ENCODE measurements at places on chromosomes 13 and 19.
A peak's percentile ranks its signal among the peaks of the same experiment; 100 is the strongest.

DNA sequence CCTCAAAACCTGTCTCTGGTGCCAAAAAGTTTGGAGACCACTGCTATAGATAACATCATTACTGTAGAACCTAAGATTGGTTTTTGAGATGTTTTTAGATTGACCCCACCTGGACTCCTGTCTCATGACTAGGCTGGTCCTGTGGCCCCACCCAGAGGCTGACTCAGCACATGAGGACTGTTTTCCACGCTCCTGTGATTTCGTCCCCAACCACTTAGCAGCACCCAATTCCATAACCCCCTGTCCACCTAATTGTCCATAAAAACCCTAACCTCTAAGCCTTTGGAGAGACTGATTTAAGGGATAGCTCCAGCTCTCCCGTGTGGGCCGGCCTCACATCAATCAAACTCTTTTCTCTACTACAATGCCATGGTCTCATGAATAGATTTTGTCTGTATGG, 25.6 kb upstream of the GAS6 start:
- peak; percentile 19 for DNase-seq

DNA sequence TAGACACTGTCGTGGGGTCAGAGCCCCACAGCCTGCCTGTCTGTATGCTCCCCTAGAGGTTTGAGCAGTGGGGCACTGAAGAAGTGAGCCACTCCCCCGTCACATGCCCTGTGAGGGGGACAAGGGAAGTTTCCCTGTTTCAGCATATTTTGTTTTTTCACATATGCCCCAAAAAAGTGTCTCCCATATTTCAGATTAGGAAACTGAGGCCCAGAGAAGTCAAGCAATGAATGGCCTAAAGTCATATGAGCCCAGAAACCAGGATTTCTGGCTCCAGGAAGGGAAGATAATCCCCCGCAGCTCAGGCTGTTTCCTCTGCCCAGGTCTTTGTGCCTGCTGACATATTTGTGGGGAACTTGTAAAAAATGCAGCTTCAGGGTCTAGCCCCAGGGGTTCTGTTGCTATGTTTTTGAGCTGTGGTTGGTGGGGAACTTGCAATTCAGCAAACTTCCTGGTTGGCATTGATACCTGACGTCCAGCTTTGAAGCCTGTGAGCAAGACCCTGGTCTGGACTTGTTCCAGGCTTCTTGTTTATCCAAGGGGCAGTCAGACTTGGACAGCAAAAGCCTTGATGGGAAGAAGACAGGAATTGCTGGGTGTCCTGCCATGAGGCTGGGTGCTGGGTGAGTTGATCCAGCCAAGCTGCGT, 9.5 kb downstream of the RASL11A start:
- no peak for DNase-seq

- no peak for DNase-seq
These were observed 8.3 kb downstream of the IGLON5 start for GRCh38 chr19:51319649-51320279.

DNA sequence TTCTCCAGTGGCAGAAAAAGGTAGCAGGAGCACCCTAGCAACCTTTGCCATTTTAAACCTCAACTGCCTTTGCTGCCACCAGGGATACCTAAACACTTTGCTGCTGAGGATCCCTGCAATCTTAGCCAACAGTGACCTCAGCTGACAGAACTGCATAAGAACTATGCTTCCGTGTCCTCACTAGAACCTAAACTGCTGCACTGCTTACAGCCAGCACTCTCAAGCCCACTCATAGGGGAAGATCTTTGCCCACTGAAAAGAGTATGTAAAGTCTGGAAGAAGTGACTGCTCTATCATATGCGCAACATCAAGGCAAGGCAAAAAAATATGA, 270.0 kb upstream of the PCDH20 start:
- no peak for DNase-seq

DNA sequence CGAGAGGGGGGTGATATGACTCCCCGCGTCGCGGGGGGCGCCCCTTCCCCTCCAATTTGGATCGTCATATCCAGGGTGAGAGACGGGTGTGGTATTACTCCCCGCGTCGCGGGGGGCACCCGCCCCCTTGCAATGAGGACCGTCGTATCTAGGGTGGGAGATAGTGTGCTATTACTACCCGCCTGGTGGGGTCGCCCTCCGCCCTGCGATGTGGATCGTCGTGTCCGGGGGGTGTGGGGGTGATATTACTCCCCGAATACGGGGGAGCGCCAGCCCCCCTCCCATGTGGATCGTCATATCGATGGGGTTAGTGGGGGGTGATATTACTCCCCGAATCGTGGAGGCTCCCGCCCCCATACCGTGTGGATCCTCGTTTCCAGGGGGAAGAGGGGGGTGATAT, 29.2 kb upstream of the RGCC start:
- DNase-seq = peak; percentile 7

GRCh38 chr19:2987797-2988196, 10.4 kb downstream of the TLE6 start:
- DNase-seq = no peak

DNA sequence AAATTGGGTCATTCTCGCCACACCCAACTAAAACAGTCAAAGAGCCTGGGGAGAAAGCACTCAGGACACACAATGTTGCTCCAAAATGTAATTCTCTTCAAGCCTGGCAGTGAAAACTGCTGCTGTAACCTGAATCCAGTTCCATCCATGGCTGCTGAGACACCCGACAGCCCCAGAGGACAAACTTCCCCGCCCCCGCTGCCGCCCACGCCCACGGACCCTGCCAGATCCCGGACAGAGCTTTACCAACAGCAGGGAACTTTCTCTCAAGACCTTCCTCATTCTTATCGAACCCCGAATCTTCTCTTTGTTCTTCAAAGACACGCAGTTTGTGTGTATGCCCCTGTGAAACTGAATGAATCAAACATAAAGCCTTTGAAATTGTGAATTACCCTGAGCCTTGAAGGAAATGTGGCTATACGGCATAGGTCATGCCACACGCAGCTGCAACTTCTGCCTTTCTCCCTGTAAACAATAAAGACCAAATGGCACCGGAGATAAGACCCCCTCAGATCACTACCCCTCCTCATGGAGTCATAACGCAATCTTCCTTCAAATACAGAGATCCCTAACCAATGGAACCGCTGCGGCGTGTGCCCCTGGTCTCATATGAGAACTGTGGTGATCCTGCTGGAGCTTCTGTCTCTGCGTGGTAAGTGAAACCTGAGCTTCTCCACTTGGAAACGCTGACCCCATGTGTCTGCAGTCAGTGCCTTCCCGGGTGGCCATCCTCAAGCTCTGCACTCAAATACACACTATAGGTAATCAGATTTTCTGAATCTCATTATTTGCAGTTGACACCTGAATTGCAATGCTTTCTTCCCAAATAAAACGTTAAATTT, 4.8 kb upstream of the LAMP1 start:
- DNase-seq = peak; percentile 63

DNA sequence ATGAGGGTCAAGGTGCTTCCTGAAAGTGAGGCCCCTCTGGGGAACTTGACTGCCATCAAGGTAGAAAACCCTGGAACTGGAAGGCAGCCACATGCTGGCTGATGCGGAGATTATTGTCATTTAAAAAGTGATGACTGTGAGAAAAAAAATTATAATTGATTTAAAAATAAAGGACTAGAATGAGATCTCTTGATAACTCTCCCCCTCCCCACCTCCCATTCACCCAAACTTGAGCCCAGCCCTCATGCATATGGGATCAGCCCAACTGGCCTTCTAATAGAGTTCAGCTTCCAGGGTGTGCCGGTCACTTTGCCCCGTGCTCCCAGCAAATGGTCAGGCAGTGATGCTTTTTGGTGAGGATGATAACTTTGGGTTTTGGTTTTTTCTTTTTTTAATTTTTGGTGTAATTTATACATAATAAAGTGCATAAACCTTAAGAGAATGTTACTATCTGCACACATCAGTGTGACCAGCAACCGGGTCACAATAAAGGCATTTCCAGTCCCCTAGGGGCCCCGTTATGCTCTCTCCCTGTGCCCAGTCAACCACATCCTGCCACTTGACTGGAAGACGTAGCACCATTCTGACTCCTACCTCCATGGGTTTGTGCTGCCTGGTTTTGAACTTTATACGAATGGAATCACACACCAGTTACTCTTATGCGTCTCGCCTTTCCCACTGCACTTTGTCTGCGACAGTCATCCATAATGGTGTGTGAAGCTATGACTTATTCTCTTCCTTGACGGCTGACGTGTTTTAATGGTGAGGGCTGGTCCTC, 187.9 kb downstream of the USP12 start:
- DNase-seq = peak; percentile 39

- no peak for DNase-seq
These were observed 73.7 kb downstream of the ERICH6B start for GRCh38 chr13:45541806-45542205.

DNA sequence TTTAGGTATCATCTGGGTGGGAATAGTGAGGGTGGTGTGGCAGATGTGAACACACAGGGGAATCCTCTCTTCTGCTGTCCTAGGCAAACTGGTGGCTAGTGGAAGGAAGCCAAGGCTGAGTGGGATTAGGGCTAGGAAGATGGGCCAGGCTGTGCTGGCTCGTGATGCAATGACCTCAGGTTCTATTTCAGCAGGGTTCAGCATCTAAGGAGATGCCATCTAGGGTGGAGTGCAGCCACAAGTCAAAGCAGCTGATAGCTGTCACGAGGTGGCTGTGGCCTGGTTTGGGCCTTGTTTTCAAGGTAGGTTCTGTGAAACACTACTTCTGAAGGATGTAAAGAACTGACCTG, 21.6 kb downstream of the ARL11 start:
- no peak for DNase-seq

DNA sequence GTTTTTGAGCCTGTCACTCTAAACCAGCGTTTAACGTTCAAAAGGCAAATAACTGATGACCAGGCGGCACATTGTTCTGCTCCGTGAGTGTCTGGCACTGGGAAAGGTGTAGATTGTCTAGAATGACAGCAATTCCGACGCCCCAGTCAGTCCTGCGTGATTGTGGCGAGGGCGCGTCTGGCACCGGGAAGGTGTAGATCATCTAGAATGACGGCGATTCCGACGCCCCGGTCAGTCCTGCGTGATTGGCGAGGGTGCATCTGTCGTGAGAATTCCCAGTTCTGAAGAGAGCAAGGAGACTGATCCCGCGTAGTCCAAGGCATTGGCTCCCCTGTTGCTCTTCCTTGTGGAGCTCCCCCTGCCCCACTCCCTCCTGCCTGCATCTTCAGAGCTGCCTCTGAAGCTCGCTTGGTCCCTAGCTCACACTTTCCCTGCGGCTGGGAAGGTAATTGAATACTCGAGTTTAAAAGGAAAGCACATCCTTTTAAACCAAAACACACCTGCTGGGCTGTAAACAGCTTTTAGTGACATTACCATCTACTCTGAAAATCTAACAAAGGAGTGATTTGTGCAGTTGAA, 26.1 kb upstream of the NDUFS7 start:
- no peak for DNase-seq

DNA sequence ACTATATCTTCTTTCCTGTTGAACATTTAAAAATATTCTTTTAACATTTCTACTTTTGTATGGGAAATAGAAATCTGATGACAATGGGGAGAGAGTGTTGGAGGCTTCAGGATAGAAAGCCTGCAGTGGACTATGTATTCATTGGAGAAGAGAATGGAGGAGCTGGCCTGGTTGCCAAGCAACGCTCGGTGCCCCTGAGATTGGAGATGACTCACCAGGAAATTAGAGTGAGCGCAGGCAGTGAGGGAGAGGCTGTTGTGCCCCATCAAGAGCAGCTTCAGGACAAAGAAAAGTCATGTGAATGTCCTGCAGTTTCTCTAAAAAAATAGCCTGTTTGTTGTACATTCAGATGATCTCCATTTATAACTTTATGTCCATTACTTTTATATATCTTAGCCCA, 48.7 kb upstream of the ZNF835 start:
- no peak for DNase-seq

DNA sequence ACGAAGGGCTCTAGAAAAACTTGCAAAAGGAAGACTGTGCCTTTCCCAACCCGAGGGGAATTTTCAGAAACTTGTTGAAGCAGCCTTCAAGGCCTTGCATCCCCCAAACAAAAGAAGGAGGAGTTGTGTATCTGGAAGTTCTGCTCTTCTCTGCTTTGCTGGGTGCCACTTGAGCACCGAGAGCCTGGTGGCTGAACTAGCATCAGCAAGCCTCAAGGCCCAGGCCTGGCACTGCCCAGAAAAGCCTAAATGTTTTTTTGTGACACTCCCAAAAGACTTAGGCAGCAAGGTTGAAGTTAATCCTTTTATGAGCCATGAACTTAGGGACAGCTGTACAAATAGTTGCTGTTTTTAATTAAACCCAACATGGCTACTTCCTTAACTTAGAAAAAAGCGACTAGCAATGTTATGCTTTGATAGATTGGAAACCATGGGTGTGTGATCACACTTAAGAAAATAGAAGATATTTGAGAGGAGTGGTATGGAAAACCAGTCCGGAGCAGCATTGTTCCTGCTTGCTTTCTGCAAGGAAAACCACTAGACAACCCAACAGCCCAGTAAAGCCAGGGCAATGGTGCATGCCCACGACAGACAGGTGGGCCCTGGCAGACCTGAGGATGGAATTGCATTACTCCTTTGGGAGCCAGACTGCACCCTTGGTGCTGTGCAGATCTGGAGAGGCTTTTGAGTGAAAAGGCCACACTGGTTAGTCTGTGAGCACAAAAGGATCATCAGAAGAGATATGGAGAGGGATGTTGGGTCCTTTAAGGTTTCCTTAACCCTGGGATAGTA, 788 bp upstream of the DLEU7 start:
- no peak for DNase-seq

GRCh38 chr13:45695198-45695730, 6.9 kb upstream of the CBY2 start:
- DNase-seq = peak; percentile 38

DNA sequence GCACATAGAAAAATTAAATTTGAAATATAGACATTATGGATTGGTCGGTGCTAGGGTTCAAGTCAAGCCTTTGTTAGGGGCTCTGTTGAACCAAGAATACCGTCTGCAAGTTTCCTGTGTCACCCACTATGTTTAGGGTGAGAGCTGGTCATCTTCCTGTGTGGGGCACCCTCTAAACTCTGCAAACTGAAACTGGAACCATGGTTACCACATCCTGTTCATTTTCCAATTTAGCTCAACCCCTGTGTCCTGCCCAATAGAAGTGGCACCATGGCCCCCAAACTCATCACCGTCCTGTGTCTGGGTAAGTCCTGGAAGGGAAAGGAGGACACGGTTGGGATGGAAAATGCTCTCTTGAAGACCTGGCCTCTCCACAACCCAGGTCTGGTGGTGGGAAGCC, 29.9 kb downstream of the LAIR2 start:
- DNase-seq = no peak

- DNase-seq = no peak
These were observed 647 bp upstream of the ELF1 start for GRCh38 chr13:41019578-41020347.

- DNase-seq = no peak
These were observed at the start of gene CASP14 for GRCh38 chr19:15048885-15049541. Gene CASP14 (plus strand): TSS chr19:15049480. CDS start chr19:15052252, 2,772 bp downstream.

DNA sequence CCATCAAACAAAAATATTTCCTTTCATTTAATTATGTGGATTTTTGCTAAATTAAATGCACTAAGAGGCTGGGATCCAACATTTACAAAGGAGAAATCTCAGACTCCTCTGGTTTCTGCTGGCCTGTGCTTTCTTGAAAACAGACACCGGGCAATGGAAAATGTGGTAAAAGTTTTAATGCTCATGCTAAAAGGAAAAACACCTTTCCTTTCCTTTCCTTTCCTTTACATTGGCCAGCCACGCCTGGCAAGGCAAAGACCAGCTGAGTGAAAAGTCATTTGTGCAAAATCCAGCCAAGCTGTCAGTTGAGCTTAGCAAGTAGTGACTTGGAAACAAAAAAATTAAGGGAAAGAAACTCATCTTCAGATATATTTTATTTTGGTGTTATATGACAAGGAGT, 240.3 kb downstream of the LACC1 start:
- DNase-seq = no peak

- DNase-seq = peak; percentile 75
These were observed 2.8 kb downstream of the MAMSTR start for GRCh38 chr19:48716562-48717291.
